ENCODE measurements at places on chromosomes 11 and 22. TPM values are rescaled to one million over a fixed set of nuclear protein-coding genes. Genes with fewer than 3 reads are reported as not detected.

- DNase-seq: no peak
Measured at GRCh38 chr11:111479666-111480065, 32.5 kb downstream of the BTG4 start.

GRCh38 chr22:36761553-36762240 is 14.2 kb downstream of the IFT27 start:
- DNase-seq: no peak

DNA sequence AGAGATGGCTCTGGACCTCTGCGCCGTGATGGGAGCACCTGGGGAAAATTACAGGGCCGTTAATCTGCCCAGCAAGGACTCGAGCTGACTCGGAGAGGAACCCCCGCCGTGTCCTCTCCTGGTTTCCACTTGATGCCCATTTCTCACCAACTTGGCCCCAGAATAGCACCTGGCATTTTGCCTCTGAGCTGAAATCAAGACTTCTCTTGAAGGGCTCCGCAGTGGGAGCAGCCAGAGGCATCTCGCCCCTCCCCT is 19.0 kb upstream of the CABP7 start:
- DNase-seq: no peak

The TTC36 gene
- polyA plus RNA-seq: 1.5 TPM

Data from right renal pelvis (tissue), 4 donors.